ENCODE measurements at places on chromosomes 12 and 14.

GRCh38 chr14:29108908-29109307 is 342.3 kb downstream of the FOXG1 start:
- no peak for DNase-seq

- peak; percentile 29 for DNase-seq
Measured at GRCh38 chr14:104137297-104138097, 890 bp upstream of the KIF26A start.

GRCh38 chr12:125092872-125093680 is 27.8 kb downstream of the AACS start:
- no peak for DNase-seq

GRCh38 chr14:49303946-49304516 is 282.1 kb downstream of the RPS29 start:
- no peak for DNase-seq

GRCh38 chr14:83372271-83372670 is 1838.6 kb upstream of the SEL1L start:
- no peak for DNase-seq

DNA sequence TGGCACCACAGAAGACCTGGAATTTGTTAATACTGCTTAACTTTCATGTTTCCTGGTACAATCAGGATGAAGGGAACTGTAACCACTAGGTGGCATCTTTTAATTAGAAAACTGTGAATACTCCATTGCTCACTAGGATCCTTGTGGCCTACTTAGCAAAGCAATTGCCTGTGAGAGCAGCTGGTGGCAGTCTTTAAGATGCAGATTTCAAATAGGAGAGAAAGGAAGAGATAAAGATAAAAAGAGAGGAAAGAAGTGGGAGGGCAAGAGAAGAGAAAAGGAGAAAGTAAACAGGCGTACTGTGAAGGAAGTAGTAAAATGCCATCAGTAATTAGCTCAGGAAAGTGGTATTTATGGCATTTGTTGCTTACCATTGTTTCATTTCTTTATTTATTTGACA is 114.5 kb downstream of the RAD51B start:
- DNase-seq: no peak

- DNase-seq: no peak
Measured at GRCh38 chr14:55900749-55901148, 217.5 kb upstream of the PELI2 start.

- DNase-seq: no peak
Measured at GRCh38 chr12:31217356-31218130, 108.4 kb downstream of the SINHCAF start.

DNA sequence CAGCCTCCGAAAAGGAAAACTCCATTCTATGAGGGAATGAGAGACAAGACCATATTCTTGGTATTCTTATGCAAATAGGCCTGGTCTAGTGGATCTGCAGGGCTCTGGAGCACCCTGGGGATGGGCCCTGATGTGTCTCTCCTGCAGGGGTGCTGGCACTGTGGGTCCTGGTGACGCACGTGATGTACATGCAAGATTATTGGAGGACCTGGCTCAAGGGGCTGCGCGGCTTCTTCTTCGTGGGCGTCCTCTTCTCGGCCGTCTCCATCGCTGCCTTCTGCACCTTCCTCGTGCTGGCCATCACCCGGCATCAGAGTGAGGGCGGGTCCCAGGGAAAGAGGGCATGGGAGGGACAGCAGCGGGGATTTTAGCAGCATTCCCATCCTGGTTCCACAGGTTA is 5.8 kb downstream of the SLC48A1 start:
- no peak for DNase-seq

- DNase-seq: no peak
Measured at GRCh38 chr12:129927316-129927900, 23.6 kb upstream of the TMEM132D start.

- DNase-seq: no peak
Measured at GRCh38 chr14:50768680-50769079, 62.3 kb downstream of the NIN start.

DNA sequence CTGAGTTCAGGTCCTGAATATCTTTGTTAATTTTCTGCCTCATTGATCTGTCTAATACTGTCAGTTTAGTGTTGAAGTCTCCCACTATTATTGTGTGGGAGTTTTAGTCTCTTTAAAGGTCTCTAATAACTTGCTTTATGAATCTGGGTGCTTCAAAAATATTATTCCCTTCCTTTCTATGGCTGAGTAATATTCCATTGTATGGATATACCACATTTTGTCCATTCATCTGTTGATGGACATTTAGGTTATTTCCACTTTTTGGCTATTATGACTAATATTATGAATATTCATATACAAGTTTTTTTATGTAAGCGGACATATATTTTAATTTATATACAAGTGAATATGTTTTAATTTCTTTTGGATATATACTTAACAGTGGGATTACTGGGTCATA is 82.7 kb downstream of the SDR9C7 start:
- DNase-seq: no peak

DNA sequence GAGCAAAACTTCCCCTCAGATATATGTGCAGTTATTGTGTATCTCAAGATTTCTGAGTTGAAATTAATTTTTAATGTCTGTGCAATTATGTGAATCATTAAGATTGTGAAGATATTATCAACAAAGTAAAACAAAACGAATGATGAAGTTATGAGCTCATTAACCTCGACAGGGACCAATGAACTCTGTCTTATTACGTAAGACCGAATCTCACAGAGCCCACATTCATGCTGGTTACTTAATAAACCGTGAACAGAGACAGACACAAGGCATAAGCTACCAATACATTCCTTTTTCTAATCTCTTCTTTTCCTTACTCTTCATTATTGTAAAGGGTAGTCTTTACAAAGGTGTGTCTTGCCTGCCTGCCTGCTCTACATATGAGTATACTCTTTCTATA is 568.7 kb downstream of the RPS29 start:
- DNase-seq: no peak

DNA sequence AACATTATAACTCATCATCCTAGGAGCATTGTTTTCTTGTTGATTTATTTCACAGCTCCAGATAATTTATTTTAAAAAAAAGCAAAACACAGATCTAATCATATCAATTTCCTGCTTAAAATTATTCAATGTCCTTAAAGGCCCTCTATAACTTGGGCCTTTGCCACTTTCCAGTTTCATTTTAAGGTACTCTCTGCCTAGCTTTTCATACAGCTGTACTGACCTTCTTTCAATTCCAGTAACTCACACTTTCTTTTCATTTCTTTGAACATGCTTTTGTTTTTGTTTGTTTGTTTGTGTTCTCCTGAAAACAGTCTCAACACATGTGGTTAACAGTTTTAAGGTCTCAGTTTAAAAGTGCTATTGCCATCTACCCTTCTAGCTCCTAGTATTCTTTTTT is 281.9 kb downstream of the ACSS3 start:
- no peak for DNase-seq

- DNase-seq: no peak
Measured at GRCh38 chr12:19125325-19125724, 4.2 kb upstream of the PLEKHA5 start.

GRCh38 chr12:24979976-24980730 is 31.3 kb upstream of the BCAT1 start:
- DNase-seq: no peak

GRCh38 chr12:124765581-124766489 is 97.8 kb downstream of the SCARB1 start:
- DNase-seq: no peak

DNA sequence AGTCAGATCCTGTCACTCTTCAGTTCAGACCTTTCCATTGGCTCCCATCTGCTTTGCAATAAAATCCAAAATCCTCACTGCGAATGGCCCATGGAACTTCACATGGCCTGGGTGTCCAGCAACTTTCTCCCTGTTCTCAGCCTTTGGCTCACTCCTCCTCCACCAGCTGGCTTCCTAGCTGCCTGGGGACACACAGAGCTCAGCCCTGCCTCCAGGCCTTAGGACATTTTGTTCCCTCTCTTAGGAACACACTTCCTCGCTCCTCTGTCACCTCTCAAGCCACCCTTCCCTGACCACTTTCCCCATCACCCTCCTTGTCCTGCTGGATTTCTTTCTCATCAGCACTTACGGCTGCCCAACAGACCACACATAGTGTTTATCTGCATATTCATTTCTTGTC is 419.6 kb downstream of the MED13L start:
- no peak for DNase-seq

DNA sequence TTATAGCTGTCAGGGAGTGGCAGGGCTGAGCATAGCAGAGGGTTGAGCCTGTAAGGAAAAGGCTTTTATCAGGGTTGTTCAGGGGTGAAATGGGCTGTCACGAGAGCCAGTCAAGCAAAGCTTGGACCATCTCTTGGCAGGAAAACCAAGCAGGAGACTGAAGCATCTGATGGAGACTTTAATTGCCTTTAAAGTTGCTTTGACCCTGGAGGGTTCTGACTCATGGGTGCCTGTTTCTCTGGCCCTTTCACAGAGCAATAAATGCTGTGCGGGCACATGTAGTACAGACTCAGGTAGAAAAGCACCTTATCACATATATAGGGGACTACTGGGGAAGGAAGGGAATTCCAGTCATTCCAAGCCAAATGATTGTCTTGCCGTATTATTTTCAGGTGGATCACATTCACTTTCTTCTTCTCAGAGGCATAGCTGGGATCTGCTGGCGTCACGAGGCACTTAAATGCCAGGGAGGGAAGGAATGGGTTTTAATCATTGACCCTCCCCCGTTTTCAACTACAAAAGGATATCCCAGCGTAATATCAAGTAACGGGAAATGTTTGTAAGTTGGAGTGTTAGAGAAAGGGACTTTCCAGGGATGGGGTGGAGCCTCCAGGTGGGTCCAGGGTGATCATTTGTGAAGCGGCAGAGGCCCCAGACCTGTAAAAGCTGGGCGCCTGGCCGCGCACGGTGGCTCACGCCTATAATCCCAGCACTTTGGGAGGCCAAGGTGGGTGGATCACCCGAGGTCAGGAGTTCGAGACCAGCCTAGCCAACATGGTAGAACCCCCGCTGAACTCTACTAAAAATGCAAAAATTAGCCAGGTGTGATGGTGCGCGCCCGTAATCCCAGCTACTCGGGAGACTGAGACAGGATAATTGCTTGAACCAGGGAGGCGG is 34.9 kb downstream of the PLEKHD1 start:
- no peak for DNase-seq

- no peak for DNase-seq
Measured at GRCh38 chr14:59435987-59436386, 29.2 kb downstream of the GPR135 start.

DNA sequence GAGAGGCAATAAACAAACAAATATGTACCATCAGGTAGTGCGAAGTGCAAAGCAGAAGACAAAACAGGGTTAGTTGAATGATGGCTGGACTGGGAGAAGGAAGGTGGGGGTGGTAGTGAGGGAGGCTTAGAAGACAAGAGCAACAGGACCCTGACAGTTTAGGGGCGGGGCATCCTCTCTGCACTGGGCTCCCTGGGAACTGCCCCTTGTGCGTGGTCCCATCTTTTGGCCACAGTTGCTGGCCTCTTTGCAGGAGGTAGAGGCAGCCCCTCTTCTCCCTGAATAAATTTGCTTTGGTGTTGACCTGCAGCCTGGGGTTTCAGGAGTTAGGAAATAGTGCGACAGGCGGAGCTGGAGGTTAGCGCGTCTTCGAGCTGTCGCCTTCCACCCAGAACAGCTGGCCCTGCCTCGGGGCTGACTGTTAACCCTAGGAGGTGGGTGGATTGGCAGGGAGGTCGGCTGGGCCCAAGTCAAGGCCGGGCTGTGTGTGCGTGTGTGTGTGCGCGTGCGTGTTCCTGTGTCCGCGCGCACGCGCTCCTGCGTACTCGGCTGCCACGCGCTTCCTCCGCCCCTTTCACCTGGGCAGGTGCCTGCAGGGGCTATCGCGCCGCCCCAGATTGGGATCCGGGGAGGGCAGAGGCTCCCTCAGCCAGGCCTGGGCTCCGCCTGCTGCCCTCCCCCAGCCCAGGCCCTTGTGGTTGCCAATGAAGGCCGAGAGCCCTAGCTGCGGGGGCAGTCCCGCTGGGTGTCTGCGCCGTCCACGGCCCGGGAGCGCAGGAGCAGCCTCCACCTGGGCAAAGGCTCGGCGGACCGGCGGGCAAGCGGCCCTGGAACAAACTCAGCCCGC is 180.8 kb downstream of the ADCK1 start:
- no peak for DNase-seq

DNA sequence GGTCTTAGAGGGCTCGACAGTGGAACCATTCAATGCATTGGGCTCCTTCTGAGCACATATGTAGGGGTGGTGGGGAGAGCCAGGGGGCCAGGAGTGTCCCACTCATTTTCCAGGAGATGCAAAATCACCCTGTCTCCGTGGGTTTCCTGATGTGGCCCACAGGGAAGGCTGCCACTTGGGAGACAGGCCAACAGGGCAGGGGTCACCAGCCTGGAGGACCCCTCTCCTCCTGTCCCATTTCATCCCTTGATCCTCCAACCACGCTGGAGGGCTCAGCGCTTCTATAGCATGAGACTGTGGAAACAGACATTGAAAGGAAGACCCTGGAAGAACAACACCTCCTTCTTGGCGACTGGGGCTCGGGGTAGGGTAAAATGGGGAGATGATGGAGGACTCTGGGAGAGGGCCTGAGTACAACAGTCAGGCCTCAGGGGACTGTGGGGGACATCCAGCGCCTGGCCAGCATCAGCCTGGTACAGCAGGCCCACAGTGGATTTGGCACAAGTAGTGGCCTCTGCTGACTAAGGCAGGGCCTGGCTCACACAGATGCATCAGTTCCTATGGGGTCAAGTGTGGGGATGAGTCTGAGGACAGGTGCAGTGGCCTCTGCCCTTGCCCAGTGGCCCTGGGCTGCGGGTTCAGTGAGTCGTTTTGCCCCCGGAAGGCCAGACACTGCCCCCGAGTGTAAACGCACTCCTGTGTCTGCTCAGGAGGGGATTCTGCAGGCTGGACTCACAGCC is 68.0 kb downstream of the PRIMA1 start:
- DNase-seq: no peak

- no peak for DNase-seq
Measured at GRCh38 chr12:988646-989045, 2.4 kb upstream of the ERC1 start.

DNA sequence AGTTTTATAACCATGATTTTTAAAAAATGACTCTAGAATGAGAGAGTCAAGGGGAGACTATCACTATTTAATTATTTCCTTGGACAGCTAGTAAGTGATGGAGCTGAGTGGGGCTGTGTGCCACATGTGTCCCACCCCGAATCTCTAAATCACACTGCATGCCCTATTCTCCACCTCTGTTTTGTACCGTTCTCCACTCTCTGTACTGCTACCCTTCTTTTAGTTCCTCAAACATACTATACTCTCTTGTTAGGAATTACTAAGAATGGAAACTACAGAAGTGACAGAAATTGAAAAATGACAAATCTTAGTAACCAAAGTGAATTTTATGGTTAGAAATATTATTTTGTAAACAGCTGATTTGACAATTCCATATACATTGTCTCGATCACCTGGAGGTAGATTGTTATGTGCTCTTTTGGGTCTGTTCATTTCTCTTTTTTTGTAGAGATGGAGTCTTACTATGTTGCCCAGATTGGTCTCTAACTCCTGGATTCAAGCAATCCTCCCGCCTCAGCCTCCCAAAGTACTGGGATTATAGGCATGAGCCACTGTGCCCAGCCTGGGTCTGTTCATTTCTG is 35.9 kb downstream of the SLC11A2 start:
- no peak for DNase-seq

GRCh38 chr12:98725476-98726247 is 80.6 kb downstream of the APAF1 start:
- DNase-seq: no peak

- DNase-seq: peak; percentile 47
Measured at GRCh38 chr14:88005978-88006851, 1.3 kb downstream of the GPR65 start.

All from stimulated activated CD4-positive, alpha-beta T cell treated with anti-CD3 and anti-CD28 coated beads, Interleukin-12 subunit alpha, Interleukin-12 subunit beta, amount 100 ng/mL, for 24 hours (primary cell).